ENCODE measurements at places on chromosomes 12 and 14.

DNA sequence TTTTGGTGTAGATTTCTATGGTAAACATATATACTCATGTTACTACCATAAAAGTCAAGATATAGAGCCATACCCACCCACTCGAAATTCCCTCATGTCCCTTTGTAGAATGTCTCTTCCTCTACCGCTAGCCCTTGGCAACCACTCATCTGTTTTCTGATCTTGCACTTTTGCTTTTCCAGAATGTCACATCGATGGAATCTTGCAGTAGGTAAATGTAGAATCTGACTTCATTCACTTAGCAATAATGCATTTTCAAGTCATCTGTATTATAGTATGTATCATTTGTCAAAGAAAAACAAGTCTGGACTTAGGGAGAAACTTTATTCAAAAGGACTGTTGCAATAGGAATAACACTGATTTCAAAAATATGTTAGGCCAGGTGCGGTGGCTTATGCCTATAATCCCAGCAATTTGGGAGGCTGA is 19.3 kb upstream of the CLEC2D start:
- DNase-seq = no peak

GRCh38 chr12:51321882-51322281 is 2.1 kb downstream of the BIN2 start:
- DNase-seq = no peak

DNA sequence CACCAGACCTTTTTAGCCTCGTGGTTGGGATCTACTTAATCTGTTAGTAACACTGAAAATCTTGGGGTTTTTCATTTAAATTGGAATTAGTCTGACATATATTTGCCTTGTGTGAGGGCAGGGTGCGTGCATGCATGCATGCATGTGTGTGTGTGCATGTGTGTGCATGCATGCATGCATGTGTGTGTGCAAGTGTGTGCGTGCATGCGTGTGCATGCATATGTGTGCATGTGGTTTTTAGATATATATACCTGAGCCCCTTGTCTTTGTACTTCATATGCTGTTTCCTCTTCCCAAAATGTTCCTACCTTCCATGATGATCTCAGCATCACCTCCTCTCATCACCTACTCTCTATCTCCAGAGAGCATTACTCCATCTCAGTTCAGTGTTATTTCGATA is 66.3 kb upstream of the BCL11B start:
- no peak for DNase-seq

DNA sequence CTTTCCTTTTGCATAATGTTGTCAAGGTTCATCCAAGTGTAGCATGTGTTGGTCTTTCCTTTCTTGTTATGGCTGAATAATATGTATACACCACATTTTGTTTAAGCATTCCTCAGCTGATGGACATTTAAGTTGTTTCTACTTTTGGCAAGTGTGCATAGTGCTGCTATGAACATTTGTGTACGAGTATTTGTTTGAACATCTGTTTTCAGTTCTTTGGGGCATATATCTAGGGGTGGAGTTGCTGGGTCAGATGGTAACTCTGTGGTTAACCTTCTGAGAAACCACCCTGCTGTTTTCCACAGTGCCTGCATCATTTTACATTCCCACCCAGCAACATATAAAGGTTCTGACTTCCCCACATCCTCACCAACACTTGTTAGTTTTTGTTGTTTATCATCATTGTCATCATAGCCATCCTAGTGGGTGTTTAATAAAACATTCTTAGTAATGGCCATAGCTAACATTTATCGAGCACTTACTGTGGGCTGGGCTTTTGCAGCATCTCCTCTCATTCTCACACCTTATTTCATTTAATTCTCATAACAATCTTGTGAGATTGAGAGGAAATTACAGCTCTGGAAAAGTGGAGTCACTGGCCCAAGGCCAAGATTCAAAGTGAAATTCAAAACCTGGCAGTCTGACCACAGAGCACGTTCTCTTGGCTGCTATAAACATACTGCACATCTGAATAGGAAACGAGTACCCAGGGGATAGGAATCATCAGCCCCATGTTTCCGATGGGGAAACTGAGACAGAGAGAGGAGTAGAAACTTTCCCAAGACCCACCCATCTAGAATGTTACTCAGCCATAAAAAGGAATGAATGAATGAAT is 193.6 kb downstream of the KSR2 start:
- DNase-seq = no peak

DNA sequence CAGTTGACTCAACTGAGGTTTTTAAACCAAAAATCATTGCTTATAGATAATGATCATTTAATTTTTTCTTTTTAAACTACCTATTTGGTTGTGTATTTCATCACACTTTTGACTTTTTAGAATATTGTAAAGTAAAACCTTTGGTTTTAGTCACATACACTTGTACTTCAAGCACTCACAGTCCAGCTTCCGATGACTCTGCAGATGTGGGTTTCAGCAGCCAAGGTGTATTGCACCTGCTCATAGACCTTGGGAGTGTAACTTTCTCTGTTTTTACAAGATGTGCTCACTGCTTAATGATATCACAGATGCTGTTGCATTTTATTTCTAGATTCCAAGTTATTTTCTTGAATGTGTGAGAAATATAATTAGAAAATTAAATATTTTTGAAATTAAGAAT is 188.3 kb upstream of the SLC38A2 start:
- no peak for DNase-seq

DNA sequence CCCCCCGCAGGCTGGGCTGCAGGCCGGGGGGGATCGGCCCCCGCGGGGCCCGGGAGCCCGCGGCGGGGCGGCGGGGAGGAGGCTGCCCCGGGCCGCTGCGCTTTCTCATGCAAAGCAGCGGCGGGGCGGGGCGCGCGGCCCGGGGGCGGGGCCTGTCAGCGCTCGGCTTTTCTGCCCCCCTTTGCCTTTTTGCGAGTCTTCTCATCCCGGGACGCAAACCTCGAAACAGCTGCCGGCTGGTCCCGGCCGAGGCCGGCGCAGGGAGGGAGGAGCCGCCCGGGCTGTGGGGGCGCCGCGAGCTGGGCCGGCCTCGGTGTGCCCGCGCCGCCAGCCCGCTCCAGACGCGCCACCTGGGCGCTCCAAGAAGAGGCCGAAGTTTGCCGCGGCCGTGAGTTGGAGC is at the start of gene FZD10:
FZD10 (plus strand) TSS at position 198 of the 400 bp plus-strand sequence. CDS start 479 bp downstream, outside the sequence.
- no peak for DNase-seq

GRCh38 chr12:109844091-109844490 is 10.9 kb upstream of the TRPV4 start:
- no peak for DNase-seq

DNA sequence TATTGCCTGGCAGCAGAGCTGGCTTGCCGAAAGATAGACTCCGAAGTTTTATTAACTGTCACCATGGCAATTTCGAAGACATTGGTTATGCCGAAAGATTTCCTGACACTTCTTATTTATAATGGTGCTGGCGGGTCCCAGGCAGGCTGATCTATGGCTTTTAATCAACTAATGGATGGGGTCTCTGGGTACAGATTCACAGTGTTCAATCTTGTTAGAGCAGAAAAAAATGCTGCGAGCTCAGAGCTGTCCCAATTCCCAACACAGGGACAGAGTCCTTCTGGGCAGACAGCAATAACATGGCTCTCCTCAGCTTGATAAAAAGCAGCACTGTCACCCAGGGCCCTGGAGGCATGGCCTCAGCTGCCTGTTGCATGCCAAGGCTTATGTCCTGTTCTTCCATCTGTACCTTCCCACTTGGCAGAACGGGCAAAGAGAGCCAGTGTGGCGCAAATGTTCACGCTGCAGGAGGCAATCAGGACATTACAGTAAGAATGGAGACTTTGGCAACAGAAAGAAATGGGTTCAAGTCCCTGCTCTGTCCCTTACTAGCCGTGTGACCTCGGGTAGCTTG is 228.2 kb upstream of the PWP1 start:
- DNase-seq = no peak

GRCh38 chr12:128091101-128091720 is 175.8 kb upstream of the TMEM132C start:
- no peak for DNase-seq

- no peak for DNase-seq
Observed at GRCh38 chr14:71524320-71524982, 407.8 kb upstream of the RGS6 start.

- DNase-seq = no peak
Observed at GRCh38 chr12:106107566-106107965, 31.2 kb downstream of the NUAK1 start.

DNA sequence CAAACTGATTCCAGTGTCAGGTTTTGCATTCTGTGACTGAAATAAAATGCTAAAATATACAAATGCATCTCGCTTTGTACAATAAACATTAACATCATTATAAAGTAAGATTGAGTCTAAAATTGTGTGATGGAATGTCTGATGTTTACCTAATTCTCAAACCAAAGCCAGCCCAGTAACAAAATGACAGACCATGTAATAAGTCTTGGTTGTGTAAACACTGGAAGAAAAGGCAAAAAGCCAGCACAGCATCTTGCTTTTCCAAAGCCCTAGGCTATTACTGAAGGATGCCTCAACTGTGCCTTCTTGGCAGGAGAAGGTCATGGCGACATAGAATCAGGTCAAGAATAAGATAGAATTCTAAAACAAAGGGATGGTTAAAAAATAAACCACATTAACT is 169.6 kb downstream of the EGLN3 start:
- no peak for DNase-seq

- DNase-seq = peak; percentile 45
Observed at GRCh38 chr12:45232756-45233372, 17.0 kb downstream of the ANO6 start.

Measured in brain pericyte (primary cell).